Activated CD4-positive, CD25-positive, alpha-beta regulatory T cell (primary cell): ENCODE measurements at places on chromosomes 6 and 20.

DNA sequence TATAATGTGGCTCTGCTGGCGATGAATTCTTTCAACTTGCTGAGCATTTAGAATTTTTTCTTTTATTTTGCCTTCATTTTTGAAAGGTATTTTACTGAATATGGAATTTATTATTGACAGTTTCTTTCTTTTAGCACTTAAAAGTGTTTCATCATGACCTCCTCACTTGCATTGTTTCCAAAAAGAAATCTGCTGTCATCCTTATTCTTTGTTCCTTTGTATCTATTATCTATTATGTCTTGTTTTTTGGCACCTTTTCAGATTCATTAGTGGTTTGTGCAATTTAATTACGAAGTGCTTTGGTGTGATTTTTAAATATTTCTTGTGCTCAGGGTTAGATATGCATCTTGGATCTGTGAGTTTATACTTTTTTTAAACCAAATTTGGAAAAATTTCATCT is 26.0 kb upstream of the SLC22A2 start:
- no peak for DNase-seq

- no peak for DNase-seq
These were observed 6.8 kb downstream of the ULBP2 start for GRCh38 chr6:149948616-149949015.

DNA sequence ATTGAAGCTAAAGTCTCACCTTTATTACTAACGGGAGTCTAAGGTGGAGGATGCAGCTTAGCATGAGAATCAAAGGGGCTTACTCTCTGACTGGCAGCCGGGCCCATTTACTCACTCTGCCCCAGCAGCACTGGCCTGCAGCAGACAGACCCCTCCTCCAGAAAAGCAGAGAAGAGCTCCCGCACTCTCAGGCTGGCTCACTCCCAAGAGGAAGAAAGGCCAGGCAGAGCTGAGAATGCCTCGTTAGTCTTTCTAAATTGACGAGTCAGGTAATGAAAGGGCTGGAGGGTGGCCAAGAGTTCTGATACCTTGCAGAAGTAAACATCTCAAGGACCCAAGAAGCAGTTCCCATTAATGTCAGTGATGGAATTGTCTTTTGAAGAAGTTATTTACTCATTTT is 44.5 kb upstream of the IL20RA start:
- DNase-seq = no peak

DNA sequence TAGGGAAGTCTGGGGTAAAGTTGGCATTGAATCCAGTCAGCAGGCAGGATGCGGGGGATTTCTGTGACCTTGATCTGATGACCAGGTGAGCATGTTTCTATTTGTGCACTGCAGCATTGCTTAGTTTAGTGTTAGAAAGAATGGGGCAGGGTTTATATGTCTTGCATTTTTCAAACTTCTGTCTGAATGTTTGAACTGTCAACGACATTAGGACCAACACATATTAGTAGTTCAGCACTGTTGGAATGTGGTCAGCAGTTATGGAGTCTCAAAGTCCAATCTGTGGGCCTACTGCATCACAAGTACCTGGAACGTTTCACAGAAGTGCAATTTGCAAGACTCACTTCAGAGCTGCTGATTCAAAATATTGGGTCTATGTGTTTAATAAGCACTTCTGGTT is 276.6 kb upstream of the BMP2 start:
- DNase-seq = no peak

DNA sequence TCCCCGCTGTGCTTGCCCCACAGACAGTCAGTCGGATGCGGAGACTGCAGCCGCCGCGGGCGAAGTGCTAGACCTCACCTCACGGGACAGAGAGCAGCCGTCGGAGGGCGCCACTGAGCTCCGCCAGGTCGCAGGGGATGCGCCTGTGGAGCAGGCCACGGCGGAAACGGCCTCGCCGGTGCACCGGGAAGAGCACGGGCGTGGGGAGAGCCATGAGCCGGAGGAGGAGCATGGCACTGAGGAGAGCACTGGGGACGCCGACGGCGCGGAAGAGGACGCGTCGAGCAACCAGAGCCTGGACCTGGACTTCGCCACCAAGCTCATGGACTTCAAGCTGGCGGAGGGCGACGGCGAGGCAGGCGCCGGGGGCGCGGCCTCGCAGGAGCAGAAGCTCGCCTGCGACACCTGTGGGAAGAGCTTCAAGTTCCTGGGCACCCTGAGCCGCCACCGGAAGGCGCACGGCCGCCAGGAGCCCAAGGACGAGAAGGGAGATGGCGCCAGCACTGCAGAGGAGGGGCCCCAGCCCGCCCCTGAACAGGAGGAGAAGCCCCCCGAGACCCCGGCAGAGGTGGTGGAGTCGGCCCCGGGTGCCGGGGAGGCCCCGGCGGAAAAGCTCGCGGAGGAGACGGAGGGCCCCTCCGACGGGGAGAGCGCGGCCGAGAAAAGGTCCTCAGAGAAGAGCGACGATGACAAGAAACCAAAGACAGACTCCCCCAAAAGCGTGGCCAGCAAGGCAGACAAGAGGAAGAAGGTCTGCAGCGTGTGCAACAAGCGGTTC is 66.4 kb downstream of the SSR1 start:
- DNase-seq = no peak
